ENCODE measurements at places on chromosomes 11 and 22.

DNA sequence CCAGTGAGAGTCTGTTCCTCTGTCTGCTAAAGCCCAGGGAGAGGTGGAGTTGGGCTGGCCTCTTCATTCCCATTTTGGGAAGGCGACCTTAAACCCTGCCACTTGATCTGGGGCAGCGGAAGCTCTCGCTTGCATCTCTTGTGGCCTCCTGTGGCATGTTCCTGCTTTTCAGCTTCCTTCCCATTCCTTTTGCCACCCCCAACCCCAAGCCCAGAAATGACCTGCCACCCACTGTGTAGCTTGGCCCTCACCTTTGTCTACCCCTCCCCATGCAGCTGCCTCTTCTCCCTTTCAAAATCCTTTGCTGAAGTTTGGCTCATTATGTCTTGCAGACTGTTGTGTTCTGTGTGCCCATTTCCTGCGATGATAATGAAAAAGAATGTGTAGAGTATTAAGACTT, 110.2 kb downstream of the DBX1 start:
- DNase-seq: no peak

- DNase-seq: no peak
These were observed 3.8 kb downstream of the TMPRSS13 start for GRCh38 chr11:117925198-117925925.

GRCh38 chr22:46935506-46936377, 173.3 kb downstream of the TBC1D22A start:
- DNase-seq: no peak

DNA sequence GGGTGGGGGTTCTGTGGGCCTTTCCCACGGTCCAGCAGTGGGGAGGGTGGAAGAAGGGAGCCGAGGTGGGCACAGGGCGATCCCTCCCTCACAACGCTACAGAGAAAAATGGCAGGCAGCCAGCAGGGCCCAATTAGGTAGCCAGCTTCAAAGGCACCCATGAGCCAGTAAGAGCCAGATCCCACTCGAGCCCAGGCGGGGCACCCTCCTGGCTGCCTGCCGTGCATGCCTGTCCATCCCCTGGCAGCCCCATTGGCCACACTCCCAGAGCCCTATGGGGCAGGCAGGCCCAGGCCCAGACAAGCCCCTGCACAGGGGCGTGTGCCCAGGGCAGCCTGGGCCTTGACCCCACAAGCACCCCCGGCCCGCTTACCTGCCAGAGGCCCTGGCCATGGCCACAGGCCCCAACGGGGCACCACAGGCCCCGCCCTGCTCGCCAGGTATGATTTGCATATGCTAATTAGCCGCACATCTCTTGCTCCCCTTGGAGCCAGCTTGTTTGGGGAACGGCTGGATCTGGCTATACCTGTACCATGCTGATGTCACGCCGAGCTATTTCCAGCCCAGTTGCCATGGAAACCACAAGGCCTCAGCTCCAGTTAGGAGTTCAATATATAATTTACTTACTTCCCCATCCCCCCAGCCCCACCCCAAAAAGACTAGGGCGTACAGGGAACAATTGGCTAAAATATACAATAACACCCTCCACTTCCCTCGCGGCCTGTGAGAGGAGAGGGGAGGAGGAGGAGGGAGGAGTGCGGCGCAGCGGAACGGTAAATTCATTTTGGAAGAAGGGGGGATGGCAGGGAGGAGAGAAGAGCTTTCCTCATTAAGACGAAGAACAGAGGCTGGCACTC, 47.5 kb upstream of the TCF20 start:
- DNase-seq: no peak

DNA sequence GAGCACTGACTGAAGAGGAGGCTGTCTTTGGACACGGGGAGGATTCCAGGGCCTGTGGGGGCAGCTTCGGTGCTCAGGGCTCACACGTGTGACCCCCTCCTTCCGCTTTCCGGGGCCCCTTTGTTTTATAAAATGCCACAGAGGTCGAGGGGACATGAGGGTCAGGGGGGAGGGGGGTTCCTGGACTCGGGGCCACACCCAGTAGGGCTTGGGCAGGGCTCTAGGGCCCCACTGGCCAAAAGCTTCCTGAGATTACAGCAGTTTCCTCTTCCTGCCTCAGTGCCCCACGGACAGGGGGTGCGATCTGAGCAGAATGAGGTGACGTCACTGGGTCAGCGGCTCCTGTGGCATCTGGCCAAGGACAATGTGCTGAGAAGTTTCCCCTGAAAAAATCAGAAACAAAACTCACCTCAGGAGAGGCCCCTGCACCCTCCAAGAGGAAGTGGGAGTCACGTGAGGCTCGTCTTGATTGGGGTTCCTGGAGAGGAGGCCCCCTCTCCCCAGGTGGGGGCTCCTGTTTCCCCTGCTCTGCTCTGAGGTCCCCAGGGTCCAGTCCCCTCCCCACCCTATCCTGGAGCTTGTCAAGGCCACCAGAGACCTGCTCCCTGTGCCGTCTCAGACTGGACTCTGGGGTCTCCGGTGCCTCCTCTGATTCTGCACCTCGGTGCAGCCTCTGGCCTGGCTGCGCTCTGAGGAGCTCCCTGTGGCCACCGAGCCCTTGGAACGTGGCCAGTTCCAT, 6.4 kb upstream of the IFITM3 start:
- DNase-seq: peak; percentile 49

GRCh38 chr11:86176165-86176884, 68.2 kb upstream of the EED start:
- peak; percentile 61 for DNase-seq

GRCh38 chr11:2664376-2664775, 35.4 kb downstream of the KCNQ1OT1 start:
- no peak for DNase-seq

GRCh38 chr11:22162756-22163155, 30.1 kb upstream of the ANO5 start:
- no peak for DNase-seq

DNA sequence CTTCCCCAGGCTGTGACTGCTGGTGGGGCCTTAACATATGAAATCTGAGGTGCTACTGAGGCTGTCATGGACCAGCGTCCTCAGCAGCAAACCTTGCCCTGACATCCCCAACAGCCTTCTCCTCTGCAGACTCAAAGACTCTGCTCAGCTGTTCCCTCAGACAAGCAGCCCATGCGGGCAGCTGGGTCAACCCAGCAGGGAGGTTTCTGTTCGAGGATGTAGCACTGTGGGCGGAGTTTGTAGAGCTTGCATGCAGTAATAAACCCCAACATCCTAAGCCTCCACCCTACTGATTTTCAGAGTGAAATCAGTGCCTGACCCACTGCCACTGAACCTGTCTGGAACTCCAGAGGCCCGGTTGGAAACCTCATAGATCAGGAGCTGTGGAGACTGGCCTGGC, 88.8 kb upstream of the XKR3 start:
- DNase-seq: no peak

GRCh38 chr11:9736365-9736764, 72.5 kb downstream of the SWAP70 start:
- DNase-seq: no peak

DNA sequence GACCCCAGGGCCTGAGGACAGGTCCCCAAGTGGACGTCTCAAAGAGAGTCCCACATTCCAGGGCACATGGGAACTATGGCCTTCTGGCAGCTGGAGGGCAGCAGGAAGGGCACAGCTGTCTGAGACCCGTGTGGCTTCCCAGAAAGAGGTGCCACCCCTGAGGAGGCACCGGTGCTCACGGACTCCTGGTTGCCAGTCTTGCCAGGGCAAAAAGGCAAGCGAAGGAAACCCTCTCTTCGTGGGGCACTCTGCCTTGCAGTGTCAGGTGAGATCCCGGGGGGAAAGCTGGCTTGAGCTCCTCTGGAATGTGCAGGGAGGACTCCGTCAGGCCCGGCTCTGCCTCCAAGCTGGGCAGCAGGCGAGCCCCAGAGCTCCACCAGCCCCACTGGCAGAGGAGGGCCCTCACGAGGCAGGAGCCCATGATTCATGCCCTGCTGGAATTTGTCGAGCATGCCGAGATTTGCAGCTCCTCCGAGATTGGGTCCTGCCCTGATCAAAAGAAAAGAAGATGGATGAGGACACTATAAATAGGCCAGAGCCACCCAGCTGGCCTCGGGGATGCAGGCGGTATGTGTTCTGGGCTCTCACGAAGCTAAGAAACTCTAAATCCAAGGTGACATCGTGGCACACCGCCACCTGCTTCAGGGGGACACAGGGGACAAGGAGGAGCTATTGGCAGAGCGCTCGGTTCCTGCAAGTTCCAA, 9.9 kb upstream of the CELSR1 start:
- peak; percentile 91 for DNase-seq

DNA sequence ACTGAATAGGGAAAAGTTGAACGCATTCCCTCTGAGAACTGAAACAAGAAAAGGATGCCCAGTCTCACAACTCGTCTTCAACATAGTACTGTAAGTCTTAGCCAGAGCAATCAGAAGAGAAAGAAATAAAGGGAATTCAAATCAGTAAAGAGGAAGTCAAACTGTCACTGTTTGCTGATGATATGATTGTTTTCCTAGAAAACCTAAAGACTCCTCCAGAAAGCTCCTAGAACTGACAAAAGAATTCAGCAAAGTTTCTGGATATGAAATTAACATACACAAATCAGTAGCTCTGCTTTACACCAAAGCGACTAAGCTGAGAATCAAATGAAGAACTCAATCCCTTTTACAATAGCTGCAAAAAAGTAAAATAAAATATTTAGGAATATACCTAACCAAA, 471.2 kb upstream of the CNTN5 start:
- DNase-seq: no peak

- DNase-seq: no peak
These were observed 10.1 kb downstream of the UBQLN3 start for GRCh38 chr11:5499671-5500070.

GRCh38 chr11:77199137-77199745, 71.2 kb downstream of the MYO7A start:
- DNase-seq: no peak

GRCh38 chr11:66176650-66177049, 91.8 kb upstream of the RAB1B start:
- no peak for DNase-seq

GRCh38 chr11:69048031-69048693, 570 bp upstream of the TPCN2 start:
- peak; percentile 34 for DNase-seq

DNA sequence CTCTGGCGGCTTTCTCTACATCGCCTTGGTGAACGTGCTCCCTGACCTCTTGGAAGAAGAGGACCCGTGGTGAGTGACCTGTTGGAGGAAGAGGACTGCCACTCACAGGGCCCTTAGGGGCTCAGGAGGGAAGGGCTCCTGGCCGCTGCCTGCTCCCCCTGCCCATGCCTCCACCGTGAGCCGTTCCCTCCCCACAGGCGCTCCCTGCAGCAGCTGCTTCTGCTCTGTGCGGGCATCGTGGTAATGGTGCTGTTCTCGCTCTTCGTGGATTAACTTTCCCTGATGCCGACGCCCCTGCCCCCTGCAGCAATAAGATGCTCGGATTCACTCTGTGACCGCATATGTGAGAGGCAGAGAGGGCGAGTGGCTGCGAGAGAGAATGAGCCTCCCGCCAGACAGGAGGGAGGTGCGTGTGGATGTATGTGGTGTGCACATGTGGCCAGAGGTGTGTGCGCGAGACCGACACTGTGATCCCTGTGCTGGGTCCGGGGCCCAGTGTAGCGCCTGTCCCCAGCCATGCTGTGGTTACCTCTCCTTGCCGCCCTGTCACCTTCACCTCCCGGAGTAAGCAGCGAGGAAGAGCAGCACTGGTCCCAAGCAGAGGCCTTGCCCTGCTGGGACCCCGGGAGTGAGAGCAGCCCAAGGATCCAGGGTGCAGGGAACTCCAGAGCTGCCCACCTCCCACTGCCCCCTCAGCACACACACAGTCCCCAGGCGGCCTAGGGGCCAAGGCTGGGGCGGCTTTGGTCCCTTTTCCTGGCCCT, 6.9 kb downstream of the SLC39A13 start:
- no peak for DNase-seq

- no peak for DNase-seq
These were observed 50.3 kb downstream of the ISX start for GRCh38 chr22:35116269-35116668.

GRCh38 chr11:124800226-124800929, at the start of gene MSANTD2:
TSS of gene MSANTD2 (minus strand) at chr11:124800406. CDS start at chr11:124800380, 26 bp downstream.
- DNase-seq: peak; percentile 76

GRCh38 chr11:122229078-122229477, 113.1 kb upstream of the BLID start:
- DNase-seq: peak; percentile 31

- no peak for DNase-seq
These were observed 48.9 kb downstream of the ST14 start for GRCh38 chr11:130208241-130209127.

DNA sequence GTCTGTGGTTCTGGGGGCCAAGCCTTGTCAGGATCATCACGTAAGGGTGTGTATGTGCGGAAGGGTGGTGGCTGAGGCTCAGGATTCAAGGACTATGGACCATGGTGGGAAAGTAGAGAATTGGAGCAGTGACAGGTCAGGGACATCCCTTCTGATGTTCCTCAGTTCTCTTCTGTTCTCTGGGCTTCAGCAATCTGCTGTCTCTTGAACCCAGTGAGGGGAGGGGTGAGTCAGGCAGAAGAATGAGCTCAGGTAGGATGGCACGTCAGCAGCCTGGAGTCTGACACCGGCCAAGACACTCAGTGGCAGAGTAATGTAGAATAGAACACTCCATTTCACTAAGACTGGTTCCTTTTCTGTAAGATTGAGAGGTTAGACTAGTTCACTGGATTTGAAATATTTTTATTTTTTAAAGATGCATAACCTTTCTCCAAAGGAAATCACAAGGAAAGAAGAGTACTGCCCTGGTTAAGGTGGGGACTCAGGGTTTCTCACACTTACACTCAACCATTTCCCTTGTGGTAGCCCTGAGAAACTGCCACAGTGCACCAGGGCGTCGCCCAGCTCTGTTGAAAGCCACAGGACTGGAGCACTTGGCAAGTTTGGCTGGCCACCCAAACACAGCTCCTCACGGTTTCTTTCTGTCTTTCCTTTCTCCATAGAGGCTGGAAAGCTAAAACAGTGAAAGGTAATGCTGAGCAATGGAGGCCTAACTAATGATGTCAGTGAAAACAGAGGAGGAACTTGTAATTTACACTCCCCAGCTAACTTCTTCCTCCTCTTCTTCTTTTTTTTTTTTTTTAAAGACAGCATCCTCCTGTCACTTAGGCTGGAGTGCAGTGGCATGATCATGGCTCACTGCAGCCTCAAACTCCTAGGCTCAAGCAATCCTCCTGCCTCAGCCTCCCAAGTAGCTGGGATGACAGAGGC, 23.1 kb upstream of the MICAL2 start:
- peak; percentile 89 for DNase-seq

DNA sequence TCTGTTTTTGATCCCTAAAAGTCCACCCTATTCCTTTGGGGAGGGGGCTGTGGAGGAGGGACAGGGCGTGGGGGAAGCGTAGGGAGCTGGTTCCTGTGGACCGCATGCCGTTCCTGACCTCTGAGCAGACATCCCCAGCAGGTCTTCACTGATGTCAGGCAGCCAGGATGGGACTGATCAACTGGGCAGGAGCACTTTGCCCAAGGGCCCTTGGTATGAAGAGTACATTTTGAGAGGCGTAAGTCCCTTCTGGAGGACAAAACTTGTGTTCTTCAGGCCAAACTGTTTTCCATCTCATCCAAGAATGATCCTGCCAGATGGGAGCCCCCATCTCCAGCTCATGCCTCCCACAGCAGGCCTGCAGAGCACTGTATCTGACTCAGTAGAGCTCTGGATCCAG, 80.9 kb upstream of the NARS2 start:
- DNase-seq: no peak
